Activated CD8-positive, alpha-beta memory T cell treated with anti-CD3 and anti-CD28 coated beads, Interleukin-2, amount 50 U/mL, for 4 hours (primary cell): ENCODE measurements at places on chromosomes 13 and 19.

- no peak for DNase-seq
Observed at GRCh38 chr13:55199134-55199533, 1941.6 kb upstream of the PRR20A start.

DNA sequence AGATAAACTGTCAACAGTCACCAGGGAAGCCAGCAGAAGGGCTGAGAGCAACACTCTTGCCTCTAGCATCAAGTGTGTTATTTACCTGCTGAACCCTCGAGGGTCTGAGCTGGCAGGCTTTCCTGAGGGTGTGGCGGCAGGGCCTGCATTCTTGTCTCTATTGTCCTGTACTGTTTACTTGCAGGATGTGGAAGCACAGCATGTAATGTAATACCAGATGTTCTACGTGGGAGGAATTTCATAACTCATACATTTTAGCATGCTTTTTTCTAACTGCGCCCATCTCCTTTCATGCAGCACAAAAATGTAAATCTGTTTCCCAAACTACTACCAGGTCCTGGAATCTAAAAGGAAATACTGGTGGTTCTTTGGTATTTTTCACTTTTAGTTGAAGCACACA lies 153.1 kb downstream of the RGCC start:
- DNase-seq: no peak

- DNase-seq: no peak
Observed at GRCh38 chr19:4800591-4801081, 9.1 kb downstream of the FEM1A start.

DNA sequence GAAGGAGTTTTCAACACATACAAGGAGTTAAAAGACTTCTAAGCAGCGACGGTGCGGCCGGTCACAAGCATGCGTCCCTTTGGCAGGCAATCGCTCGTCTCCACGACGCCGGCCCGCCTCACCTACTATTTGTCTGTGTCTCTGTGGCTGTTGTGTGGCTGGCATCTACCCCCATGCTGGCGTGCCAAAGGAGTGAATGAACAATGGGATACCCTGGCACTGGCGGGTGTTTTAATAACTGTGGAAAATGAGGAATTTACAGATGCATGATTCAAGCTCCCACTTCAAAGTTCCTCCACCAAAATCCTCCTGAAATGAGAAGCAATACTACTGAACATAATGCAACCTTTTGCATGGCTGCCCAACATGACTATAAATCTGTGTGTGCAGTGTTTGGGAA lies 176.6 kb downstream of the KLF5 start:
- DNase-seq: no peak

- no peak for DNase-seq
Observed at GRCh38 chr13:113938246-113938645, 35.6 kb downstream of the C13orf46 start.

DNA sequence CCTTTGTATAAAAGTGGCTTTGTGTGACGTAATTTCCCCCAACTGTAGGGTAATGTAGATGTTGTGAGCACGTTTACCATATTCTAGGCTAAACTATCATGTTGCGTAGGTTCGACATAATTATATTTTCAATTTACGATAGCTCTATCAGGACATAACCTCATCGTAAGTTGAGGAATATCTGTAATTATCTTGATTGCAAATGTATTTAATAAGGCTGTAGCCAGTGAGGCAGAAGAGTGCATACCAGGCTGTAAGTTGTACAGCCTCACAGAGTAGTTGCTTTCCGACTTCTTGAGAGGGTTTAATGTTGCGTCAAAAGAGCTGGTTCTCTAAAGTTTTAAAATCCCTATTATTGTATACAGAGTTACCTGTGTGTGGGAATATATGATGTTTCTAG lies 839.4 kb upstream of the GPC6 start:
- no peak for DNase-seq

- DNase-seq: no peak
Observed at GRCh38 chr19:7527516-7528191, 5.2 kb downstream of the MCOLN1 start.

DNA sequence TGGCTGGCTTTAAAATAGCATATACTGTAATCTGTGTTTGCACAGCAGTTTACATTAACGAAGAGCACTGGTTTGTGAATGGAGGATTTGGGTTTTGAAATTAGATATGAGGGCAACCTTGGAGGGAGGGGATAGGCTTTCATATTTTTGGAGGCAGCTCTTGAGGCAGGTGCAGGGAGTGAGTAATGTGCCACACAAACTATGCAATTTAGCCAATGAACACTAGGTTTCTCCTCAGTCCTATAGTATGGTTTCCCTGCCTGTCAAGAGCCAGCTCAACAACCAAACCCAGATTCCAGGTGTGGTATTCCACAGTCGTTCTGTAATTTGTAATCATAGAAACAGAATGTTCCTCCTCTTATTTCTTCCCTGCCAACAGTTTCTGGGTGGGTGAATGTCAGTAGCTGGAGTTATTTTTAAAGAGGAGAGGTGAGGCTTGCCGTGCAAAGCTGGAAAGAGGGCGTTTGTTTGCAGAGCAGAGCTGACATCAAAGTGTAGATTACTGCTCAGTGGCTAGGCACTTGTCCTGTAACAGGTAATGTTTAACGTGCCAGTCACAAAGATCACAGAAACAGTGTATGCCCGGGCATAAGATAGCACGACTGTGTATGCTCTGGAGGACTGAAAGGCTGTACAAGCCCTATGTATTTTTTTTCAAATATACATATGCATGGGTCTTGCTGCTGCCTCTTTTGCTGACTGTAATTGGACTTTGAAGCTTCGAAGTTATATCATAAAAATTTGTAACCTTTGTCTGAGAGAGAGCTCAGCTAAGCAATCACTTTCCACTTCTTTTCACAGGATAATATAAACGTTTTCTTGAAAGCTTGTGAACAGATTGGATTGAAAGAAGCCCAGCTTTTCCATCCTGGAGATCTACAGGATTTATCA lies 124.2 kb downstream of the LMO7 start:
- no peak for DNase-seq

GRCh38 chr19:12788682-12789097 lies 2.6 kb upstream of the JUNB start:
- DNase-seq: no peak

DNA sequence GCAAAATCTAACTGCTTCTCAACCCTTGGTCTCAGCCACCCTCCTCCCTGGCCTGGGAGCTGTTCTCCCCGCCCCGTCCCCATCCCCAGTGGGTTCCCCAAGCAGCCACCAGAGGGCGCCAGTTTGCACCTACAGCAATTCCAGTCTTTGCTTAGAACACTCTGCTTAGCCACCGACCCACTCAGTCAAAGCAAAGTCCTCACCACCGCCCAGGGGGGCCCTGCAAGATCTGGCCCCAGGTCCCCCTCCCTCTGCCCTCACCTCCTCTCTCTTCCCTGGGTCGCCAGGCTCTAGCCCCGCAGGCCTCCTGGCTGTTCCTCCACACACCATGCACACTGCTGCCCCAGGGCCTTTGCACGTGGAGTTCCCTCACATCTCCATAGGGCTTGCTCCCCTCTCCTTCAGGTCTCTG lies 12.4 kb downstream of the TMEM143 start:
- peak; percentile 78 for DNase-seq

DNA sequence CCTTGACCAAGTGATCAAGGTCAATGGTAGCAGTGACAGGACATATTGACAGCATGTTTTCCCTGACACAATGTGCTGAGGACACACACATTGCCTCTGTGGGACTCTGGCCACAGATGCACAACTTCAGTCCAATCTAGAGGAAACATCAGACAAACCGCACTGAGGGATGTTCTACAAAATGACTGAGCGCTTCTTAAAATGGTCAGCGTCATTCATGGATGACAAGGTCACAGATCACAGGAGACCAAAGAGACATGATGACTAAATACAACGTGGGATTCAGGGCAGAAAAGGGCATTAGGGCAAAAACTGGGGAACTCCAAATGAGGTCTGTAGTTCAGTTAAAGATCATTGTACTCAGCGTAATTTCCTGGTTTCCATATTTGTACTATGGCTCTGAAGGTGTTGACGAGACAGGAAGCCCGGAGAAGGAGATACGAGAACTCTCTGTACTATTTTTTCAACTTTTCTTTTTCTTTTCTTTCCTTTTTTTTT lies 20.6 kb downstream of the PBX4 start:
- DNase-seq: peak; percentile 36

DNA sequence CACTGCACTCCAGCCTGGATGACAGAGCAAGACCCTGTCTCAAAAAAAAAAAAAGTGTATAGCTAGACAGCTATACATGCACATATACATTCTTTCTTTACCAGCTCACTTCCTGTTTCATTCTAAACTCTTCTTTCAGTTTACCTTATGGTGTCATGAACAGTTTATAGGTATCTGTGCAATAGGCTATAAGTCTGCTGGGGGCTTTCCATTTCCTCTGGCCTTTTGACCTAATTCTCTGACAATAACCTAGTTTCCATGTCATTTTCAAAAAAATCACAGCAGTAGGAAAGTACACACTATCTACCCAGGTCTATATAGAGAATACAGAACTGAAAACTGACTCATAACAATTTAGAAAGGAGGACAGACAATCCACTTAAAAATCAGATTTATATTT lies 24.4 kb upstream of the URAD start:
- DNase-seq: no peak

GRCh38 chr13:46290434-46290833 lies 78.7 kb downstream of the LRRC63 start:
- no peak for DNase-seq

DNA sequence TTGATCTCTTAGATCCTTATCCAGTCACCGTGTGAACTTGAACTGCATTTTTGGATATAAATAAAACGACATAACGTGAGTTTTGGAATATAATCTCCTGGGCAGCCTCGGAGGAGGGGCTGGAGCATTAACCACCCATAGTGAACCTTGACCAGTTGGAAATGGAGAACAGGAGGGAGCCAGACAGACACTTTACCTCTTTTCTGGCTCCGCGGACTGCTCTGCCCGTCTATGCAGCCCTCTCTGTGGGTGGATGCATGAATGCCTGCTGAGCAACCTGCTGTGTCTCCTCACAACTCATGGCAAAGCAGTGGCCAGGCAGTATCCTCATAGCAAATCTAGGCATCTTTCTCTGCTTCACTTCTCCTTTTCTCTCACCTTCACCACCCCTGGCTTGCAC lies 10.5 kb upstream of the COG3 start:
- no peak for DNase-seq

DNA sequence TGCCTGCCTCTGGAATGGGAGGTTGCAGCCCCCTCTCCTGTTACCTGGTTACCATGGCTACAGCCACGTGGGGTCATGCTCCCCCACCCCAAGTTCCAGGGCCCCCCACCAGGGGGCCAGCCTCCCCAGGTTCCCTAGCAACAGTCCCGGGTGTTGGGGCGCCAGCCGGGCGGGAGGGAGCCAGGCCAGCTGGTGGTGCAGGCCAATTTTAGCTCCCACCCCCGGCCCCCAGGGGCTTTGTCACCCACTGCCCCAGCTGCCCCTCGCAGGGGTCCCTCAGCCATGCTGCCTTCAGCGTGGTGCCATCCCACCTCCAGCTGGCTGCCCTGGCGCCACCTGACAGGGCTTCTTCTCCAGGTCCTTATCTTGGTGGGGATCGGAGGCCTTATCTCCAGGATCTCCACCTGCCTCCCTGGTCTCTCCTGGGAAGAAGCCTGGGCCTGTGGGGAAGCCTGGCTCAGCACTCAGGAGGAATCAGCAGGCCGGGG lies 3.0 kb downstream of the MARK4 start:
- no peak for DNase-seq

- DNase-seq: no peak
Observed at GRCh38 chr13:97460004-97460775, 26.2 kb downstream of the RAP2A start.

DNA sequence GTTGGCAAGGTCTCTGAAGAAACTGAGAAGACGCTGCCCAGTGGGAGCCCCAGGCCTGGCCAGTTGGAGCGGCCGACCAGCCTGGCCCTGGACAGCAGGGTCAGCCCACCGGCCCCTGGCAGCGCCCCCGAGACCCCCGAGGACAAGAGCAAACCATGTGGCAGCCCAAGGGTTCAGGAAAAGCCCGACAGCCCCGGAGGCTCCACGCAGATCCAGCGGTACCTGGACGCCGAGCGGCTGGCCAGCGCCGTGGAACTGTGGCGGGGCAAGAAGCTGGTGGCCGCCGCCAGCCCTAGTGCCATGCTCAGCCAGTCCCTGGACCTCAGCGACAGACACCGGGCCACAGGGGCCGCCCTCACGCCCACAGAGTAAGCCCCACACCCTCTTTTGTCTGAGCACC lies 20.1 kb upstream of the USE1 start:
- DNase-seq: no peak

DNA sequence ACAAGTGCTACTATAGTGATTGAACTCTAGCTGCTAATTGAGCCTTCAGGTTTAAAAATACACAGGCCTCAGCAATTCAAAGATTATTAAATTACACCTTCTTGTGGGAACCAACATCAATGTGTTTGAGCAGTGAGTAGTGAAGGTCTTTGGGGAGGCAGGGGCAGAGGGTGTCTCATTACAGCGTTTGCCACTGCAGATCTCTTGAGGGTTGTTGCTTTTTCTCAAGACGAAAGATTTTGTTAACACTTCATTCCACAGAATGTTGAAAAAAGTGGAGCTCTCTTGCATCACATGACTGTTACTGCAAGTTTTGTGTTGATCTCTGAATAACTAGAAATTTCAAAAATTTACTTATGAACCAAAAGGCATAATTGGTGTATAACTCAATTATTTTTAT lies 253.6 kb downstream of the ATP8A2 start:
- no peak for DNase-seq

- no peak for DNase-seq
Observed at GRCh38 chr19:56959205-56959604, 118.7 kb upstream of the PEG3 start.

GRCh38 chr19:46350029-46350757 lies 3.3 kb downstream of the PPP5C start:
- no peak for DNase-seq

DNA sequence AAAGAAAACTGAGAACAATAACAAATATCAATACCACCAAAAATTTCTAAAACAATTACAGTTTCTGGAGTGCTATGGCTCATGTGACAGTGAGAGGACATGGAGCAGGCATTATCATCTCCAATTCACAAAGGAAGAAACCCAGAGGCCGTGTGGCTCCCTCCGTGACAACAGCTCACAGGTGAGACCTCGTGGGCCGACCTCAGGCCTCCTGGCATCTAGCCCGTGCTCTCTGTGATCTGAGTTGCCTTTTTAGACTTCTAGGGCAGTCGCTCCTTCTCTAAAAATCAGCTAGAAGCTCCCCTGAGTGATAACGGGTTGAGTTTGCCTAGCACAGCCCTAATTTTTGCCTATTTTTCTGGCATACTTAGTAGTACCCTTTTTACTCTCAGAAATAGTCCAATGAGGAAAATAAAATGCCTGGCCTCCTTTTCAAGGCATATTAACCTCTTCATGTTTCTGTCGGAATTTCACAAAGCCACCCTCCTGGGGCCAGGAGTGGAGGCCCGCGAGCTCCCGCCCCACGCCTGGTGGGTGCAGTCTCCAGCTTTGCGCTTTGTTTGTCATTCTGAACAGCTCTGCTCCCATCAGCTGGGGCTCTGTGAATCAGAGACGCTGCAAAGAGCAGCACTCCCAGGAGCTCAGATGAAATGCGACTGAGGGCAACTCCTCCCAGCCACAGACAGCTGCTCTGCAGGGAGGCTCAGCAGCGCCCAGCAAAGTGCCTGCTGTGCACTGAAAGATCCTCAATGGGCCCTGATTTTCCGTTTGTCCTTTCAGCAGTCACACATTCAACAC lies 292.5 kb downstream of the UQCRFS1 start:
- no peak for DNase-seq
